ENCODE measurements at places on chromosomes 16 and 17.

GRCh38 chr17:80125656-80126448 is 21.1 kb downstream of the EIF4A3 start:
- no peak for DNase-seq

- DNase-seq: no peak
Measured at GRCh38 chr17:2251098-2251497, 52.5 kb downstream of the SMG6 start.

DNA sequence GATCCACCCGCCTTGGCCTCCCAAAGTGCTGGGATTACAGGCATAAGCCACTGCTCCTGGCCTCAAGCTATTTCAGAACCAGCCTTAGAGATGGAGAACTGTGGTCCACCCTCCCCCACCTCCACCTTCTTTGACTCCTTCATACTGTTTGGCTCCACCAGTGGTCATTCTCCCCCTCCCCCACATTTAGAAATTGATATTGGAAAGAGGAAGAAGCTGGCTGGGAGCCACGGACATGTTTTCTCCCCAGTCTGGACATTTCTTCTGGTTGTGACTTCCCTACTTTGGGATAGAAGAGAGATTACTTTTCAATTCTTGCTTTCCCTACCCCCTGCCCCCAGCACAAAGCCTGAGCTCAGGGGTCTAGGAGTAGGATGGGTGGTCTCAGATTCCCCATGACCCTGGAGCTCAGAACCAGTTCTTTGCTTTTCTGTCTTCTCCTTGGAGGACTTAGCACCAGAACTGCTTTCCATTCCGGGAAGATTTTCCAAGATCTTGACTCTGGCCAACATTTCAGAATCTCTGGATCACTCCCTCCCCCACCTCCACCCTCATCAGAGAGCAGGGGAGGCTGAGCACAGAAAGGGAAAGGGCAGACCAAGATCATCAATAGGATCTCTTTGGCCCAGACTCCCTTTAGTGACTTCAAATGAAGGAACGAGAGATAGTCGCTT is 16.3 kb downstream of the CAVIN1 start:
- DNase-seq: no peak

DNA sequence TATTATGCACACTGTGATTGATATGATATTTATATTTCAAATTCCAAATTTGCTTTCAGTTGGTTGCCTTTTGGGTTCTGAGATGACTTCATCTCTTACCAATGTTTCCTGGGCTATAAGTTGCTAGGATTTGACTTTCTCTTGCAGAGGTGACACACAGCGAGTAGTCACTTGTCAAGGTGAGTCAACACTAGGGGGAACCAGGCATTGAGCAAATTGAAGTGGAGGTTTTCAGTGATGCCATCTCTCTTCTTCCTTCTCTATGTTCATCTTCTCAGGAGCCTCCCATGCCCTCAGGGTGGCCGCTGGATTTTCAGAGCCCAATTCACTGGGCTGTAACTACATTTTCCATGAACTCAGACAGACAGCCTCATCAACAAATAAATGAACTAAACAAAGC is 6.0 kb upstream of the CPD start:
- DNase-seq: peak; percentile 15

- DNase-seq: no peak
Measured at GRCh38 chr16:51553910-51554309, 402.8 kb upstream of the SALL1 start.

GRCh38 chr17:40322358-40323315 is 13.7 kb downstream of the RARA start:
- DNase-seq: peak; percentile 29
